Ovary (tissue), 10 donors: ENCODE measurements at places on chromosomes 7 and 10.

DNA sequence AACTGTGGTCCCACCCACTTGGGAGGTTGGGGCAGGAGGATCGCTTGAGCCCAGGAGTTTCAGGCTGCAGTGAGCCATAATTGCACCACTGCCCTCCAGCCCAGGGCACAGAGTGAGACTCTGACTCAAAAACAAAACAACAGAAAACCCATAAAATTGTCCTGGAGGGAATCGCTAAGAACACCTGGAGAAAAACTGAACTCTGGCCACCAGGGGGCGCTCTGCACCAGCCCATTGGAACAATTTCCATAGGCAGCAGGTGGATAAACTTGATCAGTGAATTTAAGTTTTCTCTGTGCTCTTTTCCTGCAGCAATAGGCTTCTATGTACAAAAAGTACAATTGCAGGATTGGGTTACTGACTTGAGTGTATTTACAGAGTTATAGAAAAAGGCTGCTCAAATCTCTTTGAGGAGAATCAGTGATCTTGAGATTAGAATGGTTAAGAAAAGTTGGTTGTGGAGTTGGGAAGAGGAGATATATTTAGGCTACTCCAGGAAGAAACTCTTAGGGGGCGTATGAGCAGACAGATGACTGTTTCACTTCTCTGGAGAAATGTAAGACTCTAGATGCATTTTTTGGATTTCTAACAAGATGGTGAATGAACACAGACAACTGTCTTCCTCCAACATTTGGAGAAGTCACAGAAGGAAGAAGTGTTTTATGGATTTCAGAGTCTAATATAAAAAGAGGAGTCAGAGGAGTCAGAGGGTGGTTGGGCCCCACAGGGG, 274.9 kb upstream of the GALNT17 start:
- peak; percentile 82 for DNase-seq

GRCh38 chr7:112306903-112307302, 100.4 kb downstream of the ZNF277 start:
- DNase-seq: no peak

DNA sequence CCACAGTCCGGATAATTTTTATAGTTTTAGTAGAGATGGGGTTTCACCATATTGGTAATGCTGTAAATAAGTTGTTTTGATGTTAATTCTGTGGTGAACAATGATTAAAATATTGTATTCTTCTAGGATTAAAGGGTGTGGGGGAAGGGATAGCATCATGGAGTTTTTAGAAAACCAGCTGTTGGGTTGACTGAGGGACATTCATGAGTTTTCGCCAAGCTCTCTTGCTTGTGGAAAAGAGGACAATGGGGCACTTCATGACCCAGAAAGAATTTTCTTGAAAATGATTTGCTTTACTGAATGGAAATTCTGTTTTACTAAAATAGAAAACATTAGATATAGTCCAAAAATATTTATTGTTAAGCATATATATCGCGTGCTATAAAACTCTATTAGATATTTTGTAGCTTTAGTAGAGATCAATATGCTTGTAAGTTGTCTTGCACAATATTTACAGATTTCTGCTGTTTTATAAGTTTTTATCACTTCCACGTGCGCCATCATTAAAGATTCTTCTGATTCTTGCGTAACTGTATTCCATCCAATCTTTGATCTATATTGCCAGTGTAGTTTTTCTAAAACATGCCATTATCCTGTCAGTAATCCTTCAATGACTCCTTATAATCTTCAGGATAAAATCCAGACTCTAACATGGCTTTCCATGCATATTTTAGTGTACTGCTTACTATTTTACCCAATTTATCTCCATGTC, 41.8 kb downstream of the LCOR start:
- DNase-seq: no peak

DNA sequence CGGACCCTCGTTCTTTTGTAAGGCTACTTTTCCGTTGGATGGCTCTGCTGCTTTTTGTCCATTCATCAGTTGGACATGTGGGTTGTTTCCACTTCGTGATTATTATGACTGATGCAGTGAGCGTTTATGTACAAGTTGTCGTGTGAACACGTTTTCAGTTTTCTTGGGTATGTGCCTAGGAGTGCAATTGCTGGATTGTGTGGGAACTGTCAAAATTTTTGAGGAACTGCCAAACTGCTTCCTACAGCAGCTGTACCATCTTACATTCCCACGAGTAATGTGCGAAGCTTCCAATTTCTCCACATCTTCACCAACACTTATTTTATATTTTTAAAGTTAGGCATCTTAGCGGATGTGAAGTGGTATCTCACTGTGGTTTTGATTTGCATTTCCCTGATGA, 10.4 kb downstream of the FKBP6 start:
- no peak for DNase-seq

GRCh38 chr7:1758028-1758858, 88.2 kb downstream of the ELFN1 start:
- DNase-seq: no peak

- no peak for DNase-seq
Observed at GRCh38 chr7:101537205-101537604, 91.9 kb downstream of the MYL10 start.

DNA sequence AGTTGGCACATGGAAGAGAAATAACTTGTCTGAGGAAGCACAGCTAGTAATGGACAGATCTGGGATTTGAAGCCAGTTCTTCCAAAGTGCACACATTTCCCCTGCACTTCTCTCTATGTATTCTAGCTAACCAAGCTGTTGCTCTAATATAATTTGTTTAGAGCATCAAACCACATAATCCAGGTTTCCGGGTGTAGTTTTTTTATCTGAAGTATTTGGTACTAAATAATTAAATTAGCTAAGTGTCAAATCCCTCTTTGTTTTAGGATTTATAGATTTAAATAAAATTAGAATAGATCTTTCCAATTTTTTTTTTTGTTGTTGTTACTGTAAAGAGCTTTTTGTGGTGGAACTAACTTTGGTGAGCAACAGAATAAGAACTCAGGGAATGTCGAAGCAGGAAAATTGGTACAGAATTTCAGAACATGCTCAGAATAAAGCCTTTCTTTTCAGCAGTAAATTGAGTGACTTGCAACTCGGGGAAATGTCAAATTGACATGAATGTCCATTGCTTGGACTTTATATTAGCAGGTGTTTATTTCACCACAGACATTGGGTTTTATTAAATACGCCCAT, 33.7 kb downstream of the CAMK1D start:
- DNase-seq: no peak

DNA sequence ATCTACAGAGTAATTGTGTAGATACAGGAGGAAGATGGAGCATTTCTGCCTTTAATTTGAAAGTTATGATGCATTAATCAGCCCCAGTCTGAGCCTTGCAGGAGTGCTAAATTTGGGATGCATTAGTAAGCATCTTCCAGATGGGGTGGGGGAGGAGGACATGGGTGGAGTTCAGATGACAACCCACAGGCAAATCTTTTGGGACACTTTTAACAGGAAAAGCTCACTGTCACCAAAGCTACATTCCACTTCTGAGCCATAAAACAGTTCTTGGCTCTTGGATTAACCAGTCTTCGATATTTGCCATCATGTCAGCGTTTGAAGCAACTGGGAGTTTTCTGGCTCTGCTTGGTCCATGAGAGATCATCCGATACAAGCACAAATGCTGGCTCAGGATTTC, 121.1 kb downstream of the CXCL12 start:
- DNase-seq: no peak

- DNase-seq: no peak
Observed at GRCh38 chr10:23386052-23386451, 41.5 kb upstream of the C10orf67 start.

GRCh38 chr7:81094952-81095351, 176.1 kb upstream of the SEMA3C start:
- DNase-seq: no peak

GRCh38 chr7:108441392-108441955, 14.8 kb downstream of the NRCAM start:
- no peak for DNase-seq

GRCh38 chr10:61975391-61975932, 74.0 kb downstream of the ARID5B start:
- no peak for DNase-seq

DNA sequence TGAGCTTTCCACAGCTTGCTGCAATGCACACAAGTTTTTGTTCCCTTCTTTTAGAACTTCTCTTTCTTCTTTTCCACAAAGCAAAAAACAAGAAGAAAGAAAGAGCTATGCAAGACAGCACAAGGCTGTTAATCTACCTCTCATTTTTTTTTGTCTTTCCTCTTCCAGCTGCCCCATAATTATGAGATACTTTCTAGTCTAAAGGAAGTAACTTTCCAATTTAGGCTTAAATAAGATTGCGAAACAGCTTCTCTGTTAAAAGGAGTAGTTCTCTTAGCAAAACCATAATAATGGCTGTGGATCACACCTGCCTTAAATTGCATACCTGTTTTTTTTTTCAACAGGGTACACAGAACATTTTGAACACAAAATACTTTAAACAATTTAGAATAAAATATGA, 56.0 kb downstream of the NDUFB2 start:
- DNase-seq: no peak

GRCh38 chr10:43230909-43231522, 35.8 kb downstream of the RASGEF1A start:
- DNase-seq: no peak

- DNase-seq: no peak
Observed at GRCh38 chr10:113151190-113151666, 201.2 kb downstream of the TCF7L2 start.

GRCh38 chr10:21637795-21638194, 103.8 kb downstream of the MLLT10 start:
- DNase-seq: no peak

- DNase-seq: no peak
Observed at GRCh38 chr10:6607182-6607581, 27.1 kb upstream of the PRKCQ start.

DNA sequence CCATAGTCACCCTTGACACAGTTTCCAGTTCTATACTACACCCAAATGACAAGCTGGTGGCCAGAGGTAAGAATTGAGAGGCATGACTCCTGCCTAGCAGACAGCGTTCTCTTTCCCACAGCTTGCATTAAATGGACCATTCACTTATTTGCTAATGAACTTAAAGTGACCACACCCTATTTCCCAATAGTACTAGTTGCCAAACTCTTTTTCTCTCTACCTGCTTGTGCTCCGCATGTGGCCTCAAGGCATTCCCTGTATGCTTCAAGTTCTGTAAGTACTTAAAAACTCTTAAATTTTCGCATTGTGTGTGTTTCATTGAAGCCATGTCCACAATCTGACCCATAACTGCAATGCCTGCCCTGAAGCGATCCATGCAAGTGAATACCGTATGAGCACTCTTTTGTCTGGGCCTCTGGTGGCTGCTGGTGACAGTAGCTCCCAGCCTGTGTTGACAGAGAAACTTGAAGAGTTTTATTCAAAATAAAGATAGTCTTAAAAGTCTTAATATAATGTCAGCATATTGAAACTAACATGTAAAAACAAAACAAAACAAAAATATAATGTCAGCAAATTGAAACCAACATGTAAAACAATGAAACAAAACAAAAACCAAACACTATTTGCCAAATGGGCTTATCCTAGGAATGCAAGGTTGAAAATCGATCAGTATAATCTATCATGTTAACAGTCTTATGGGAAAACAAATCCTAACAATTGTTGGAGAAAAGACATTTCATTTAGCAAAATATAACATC, 73.6 kb downstream of the CCSER2 start:
- DNase-seq: no peak

- DNase-seq: no peak
Observed at GRCh38 chr7:49840751-49841405, 67.4 kb downstream of the VWC2 start.

DNA sequence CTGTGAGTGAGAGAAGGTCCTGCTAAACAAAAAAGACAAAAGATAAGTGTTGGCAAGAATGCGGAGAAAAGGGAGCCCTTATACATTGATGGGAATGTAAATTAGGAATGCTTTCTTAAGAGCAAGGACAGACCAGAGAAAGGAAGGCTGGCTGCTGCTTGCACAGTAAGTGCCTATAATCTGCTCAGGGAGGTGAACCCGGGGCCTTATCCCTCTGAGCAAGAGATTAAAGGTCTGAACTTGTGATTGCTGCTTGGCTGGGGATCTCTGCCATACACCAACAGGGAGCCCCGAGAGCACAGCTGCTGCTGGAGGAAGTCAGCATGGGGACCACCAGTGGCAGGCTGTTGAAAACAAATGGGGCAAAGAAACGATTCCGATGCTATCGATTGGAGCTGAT, 32.0 kb upstream of the CRTAC1 start:
- no peak for DNase-seq
